ENCODE measurements at places on chromosomes 3 and 15.

- DNase-seq = no peak
Measured at GRCh38 chr3:156519758-156520162, 35.2 kb downstream of the SSR3 start.

DNA sequence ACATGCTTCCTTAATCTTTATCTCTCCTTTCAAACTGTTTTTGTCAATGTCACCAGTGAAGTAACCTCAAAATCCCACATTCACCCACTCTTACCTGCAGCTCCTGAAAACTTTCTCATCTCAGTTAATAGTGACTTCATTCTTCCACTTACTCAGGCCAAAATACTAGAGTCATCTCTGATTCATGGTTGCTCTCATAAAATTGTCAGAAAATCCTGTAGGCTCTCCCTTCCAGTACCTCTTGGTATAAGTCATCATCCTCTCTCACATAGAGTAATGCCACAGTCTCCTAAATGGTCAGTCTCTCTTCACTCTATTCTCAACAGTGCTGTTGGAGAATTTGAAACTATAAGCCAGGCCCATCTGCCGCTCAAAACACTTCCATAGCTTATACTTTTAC, 34.9 kb upstream of the POU1F1 start:
- no peak for DNase-seq

DNA sequence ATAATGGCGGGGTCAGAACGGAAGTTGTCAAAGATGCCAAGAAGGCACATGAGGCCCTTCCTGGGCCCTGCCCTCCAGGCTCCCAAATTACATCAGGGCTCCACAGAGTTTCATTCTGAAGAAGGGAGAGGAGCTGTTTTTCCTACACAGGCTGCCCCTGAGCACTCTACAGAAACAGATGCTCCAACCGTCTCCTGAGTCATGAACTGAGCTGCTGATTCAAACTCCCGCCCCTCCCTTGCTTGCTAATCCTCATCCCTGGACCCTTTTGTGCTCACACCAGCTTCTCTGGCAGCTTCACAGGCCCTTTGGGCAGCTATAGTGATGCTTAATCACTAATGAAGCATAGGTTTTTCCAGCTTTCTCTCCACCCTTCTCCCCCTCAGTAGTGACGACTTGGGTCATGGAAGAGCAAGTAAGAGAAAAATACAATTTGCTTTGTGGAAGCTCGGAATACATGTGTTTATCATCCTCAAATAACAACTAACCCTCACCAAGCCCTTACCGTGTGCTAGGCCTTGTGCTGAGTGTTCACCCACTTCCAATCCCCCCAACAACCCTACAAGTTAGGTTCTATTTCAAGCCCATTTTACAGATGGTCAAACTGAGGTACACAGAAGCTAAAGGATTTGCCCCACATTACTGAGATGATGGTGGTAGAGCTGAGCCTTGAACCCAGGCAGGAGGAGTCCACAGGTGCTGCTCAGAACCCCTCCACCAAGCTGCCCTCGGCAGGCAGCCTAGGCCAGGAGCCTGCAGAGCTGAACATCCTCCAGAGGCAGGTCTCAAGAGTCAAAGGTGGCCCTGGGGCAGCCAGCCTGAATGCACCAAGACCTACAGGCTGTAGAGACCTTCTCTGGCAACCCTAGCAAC, 21.9 kb downstream of the MEGF11 start:
- DNase-seq = no peak

DNA sequence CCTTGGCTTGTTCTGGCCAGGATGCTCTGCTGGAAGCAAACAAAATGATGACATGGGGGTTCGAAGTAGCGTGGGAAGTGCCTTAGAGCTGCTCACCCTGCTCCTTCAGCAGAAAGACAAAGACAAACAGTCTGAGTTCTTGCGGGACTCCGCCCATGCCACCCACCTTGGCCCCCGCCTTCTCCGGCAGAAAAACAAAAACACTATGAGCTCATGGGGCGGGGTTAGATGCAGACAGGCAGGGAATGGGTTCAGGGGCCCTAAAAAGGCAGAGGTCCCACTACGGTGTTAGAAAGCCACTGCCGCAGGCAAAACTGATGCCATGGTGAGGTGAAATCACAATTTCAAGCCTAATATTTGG, 9.7 kb upstream of the NCKIPSD start:
- no peak for DNase-seq

DNA sequence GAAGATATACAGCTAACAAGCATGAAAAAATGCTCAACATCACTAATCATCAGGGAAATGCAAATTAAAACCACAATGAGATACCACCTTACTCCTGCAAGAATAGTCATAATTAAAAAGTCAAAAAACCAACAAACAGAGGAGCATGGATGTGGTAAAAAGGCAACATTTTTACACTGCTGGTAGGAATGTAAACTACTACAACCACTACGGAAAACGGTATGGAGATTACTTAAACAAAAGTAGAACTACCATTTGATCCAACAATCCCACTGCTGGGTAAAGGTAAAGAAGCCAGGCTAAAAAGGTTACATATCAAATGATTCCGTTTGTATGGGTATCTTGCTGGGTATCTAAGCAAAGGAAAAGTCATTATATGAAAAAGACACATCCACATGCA, 53.8 kb downstream of the STAG1 start:
- DNase-seq = no peak

DNA sequence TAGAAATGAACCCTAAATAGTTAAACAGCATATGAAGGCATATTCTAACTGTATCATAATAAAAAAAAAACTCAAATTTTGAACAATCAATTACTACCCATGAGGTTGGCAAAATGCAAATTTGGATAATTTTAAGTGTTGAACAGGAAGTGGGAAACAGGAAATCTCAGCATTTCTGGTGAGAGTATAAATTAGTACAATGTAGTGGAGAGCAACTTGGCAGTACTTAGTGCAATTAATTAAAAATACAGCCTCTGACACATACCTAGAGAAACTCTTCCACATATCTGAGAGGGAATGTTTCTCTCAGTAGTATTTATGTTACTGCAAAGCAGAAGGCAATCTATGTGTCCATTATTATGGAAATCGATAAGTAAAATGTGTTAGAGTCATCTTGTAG, 96.8 kb downstream of the TUSC7 start:
- DNase-seq = no peak

DNA sequence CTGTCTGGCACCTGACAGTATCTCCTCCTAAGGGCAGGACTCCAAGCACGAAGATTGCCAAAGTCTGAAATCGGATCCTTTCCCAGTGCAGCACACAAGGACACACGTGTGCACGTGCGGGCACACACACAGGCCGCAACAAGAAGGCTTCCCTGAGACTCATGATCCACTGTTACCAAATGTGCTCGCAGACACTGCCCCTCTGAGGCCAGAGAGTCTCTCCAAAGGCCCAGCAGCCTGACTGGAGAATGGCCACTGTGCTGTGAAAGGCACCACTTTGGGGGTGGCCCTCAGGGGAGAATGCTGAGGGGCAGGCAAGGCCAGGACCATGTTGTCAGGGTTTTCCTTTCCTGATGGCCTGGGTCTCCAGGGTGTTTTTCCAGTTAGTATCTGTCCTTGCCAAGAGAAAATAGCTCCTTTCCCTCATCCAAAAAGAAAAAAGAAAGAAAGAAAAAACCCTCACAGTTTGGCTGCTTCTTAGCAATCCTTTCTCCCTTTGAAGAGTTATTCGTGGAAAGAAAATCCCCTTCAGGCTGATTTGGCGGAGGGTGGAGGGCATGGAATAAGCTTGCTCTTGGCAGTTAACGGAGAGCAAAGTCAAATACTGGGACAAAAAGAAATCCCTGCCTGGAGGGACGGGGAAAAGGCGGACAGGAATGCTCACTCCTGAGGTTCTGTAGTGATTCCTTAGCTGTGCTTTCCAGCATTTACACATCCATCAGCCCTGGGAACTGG, 112.2 kb upstream of the ETV5 start:
- no peak for DNase-seq

- DNase-seq = no peak
Measured at GRCh38 chr3:69411346-69411745, 25.5 kb upstream of the FRMD4B start.

DNA sequence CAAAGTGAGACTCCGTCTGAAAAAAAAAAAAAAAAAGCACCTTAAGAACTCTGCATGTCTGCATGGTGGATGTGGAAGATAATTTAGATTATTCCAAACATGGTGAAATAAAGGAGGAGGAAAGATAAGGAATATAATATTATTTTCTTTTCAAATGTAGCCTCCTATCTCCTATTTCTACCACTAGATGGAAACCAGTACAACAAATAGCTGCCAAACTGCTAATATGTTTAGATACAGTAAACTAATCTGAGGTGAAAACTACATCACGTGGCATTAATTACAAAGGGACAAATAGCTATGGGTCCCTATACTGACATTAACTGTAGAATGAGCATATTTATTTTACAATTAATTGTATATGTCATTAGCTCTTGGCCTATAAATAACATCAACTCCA, 197.8 kb downstream of the TBC1D5 start:
- no peak for DNase-seq

- no peak for DNase-seq
Measured at GRCh38 chr3:58063022-58063815, 55.0 kb downstream of the FLNB start.

DNA sequence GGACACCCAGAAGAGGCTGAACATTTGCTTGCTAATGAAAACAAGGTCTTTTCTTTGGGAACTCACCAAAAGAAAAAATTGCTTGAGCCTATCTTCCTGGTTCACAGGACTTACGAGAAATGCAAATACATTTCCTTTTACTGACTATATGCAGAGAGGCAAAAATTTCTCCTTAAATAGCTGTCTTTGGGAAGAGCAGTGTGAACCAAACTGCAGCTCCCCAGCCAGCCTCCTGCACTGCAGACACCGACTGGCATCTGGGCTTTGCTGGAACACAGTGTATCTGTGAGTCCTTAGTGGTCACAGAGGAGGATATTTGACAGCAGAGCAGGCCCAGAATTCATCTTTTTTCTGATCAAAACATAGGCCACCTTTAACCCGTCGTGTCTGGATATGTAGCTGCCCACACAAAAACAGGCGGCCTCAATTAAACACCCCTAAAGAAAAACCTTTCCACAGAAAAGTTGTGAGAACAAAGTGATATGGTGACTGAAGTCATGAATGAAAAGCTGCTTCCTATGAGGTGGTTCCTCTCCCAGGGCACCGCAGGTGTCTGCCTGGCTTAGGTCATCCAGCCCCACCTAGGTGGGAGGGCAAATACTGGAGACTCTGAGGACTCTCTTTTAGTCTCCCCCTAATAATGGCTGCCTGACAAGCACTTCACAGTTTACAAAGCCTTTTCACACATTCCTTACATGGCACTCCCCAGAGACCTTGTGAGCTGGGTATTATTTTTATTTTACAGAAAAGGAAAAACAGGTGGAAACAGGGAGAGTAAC, 46.1 kb upstream of the TMEM158 start:
- DNase-seq = no peak

DNA sequence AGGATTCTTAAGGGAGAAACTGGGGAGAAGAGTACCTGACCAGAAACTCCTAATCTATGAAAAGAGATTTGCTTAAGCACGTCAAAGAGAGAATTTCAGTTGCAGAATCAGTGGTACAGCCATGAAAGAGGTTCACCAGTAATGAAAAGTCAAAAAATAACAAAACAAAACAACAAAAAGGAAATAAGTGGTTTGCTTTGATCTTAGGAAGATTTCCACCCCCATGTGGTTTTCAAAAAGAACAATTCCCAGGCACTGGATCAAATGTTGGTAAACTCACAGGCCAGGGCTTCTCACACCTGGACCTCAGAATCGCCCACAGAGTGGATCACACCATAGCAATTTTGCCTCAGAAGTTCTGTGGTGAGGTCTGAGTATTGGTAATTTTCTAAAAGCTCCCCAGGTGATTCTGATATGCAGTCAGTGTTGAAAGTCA, 67.5 kb downstream of the TMEM39A start:
- no peak for DNase-seq

- DNase-seq = no peak
Measured at GRCh38 chr3:173007079-173007723, 133.8 kb downstream of the SPATA16 start.

DNA sequence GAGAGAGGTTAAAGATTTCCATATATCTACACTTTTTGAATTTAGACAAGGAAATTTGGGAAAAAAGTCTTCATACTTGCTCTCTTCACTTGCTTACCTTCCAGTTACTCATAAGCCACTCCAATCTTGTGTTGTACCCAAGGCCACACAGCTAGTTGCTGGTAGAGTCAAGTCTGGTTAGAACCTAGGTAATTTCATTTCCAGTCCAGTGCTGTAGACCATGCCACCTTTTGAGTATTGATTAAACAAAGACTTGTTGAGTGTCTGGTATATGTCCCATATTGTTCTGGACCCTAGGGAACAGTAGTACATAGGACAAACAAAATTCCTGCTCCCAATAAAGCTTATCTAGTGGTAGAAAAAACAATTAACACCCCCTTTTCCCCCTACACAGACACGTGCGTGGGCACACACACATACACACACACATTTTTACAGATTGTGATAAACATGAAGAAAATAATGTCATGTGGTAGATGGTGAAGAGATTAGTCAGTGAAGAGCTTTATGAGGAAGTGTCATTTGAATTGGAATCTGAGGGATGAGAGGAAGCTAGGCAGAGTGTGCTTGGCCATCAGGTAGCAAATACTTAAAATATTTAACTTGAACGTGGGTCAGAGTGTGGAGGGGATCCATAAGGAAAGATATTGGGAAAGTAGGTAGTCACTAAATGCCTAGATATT, 2.1 kb downstream of the CMC1 start:
- DNase-seq = no peak
